ENCODE measurements at places on chromosomes 5 and 9. TPM values are rescaled to one million over a fixed set of nuclear protein-coding genes. Genes with fewer than 3 reads are reported as not detected.

- DNase-seq = no peak
These were observed 222.9 kb downstream of the PSAT1 start for GRCh38 chr9:78519786-78520185.

DNA sequence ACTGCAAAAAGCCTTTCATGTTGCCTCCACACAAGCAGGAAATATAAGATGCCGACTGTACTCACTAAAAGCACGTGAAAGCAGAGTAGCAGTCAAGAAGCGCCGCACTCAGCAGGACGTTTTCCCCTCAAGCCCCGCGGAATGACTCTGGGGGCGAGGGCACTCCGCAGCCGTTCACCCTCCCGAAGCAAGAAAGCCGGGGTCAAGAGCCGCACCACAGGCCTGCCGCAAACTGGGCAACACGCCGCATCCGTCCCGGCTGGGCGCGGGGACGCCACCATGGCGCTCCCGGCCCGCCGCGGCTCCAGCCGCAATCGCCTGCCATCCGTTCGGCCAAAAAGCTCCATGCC is 364 bp downstream of the RPS6 start:
- no peak for DNase-seq

GRCh38 chr5:167602067-167602466 is 689.4 kb upstream of the WWC1 start:
- DNase-seq = no peak

- DNase-seq = no peak
These were observed 242.4 kb upstream of the ATP10B start for GRCh38 chr5:161094411-161094810.

DNA sequence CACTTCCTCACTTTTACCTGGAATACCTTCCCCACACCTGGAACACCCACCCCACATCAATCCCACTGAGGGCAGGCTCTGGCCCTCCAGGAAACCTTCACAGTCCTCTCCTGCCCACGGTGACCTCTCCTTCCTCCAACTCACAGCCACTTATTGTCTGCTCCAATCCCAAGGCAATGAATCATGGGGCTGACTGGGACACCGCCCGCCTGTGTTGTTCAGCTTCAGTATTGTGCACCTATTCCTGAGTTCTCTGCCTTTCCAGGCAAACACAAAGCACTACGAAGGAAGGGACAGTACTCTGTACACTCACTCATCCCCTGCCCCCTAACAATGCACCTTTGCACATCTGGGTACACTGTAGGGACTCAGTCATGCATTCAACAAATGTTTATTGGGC is 7.3 kb downstream of the PCDH1 start:
- no peak for DNase-seq

DNA sequence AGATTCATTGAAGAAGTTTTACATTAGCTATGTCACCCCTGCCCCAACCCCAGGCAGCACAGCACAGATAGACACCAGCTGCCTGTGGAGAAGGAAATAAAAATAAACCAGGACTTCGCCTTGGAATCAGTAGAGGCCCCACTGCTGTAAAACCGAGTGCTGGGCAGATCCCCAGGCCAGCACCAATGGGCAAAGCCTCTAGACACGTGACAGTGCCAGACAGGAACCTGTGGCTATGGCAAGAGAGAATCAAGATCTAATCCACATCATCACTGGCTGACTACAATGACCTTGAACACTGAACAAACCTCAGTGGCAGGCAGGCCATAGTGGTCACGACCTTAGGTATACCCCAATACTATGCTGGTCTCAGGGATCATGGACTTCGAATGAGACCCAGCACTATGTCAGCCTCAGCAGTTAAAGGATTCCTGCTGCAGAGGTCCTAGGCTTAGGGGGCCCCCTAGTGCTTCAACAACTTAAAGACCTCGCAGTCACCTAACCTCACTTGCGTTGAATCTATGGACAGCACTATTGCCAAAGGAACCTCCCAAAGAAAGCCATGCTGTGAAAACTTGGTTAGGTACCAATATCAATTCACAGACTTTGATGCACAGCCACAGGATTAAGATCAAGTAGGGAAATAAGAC is 2118.6 kb upstream of the C9orf72 start:
- DNase-seq = no peak

DNA sequence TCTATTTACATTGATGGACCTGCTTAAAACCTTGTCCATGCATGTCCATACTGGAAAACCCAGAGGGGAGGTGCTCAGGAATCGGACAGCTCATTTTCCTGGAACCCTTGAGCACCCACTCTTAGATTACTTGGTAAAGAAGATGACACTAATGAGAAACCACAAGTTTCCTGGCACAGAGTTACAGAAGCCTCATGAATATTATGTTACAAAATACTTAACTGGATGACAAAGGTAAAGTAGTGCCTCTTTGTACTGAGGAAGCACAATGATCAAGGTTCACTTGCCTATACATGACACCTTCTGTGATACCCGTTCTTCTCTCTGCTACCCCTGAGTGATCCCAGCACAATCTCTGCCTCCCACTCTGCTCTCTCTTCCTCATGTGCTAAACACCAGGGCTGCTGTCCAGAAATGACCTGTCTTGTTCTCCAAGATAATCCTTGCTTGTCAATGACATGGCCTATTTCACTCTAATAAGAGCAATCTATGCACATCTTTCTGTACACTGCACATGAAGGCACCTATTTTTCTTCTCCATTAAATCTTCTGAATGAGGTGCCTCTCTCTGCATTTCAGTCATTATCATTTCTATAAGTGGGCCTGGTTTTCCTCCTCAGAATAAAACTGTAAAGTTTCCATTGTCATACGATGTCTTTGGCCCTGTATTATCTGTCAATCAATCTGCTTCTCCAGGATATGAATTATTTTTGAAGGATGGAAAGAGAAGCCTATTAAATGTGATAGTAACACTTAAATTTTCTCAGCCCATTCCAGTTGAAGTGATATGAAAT is 684.0 kb upstream of the ACO1 start:
- no peak for DNase-seq

- no peak for DNase-seq
These were observed 37.0 kb downstream of the CXXC5 start for GRCh38 chr5:139684881-139685749.

DNA sequence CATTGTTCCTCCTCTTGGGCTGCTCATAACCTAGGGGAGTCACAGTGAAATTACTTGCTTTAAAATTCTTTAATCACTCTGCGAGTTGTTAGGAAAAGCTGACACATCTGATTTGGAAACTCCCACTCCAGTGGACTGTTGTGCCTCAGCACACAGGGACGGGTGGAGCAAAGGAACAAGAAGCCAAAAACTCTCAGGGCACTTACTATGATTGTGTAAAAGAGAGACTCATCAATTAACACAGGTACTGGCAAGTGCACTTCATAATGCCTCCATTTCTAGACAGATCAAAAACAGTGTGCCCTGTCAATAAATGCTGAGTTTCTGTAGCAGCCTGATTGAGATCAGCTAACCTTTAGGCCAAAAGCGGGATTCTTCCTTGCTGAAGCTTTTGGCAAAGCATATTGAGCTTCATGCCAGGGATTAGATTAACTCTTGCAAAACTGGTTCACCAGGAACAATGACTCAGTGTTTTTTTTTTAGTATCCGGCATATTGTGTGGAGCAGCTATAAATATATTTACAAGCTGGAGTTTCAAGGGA is 55.9 kb downstream of the TMC1 start:
- DNase-seq = no peak

- DNase-seq = no peak
These were observed 300.8 kb upstream of the PANK3 start for GRCh38 chr5:168879929-168880328.

- no peak for DNase-seq
These were observed 36.7 kb downstream of the RGMB start for GRCh38 chr5:98810206-98810605.

GRCh38 chr5:170104710-170105109 is 987 bp upstream of the FOXI1 start:
- DNase-seq = no peak

- DNase-seq = no peak
These were observed 6.4 kb downstream of the OR2V2 start for GRCh38 chr5:181153814-181154213.

DNA sequence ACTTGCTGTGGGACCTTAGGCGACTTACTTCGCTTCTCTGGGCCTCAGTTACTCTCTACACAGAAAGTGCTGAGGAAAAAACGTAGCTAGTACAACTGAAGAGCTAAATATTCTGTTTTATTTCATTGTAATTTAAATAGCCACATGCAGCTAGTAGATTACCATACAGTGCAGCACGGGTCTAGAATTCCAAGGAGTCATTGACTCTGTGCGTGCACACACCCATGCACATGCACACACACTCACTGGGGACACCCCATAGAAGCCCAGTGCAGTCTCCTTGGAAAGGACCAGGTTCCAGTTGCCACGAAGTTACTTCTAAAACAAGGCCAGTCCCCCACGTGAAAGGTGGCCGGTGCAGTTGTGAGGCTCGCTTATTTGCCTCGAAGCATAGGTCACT is 17.0 kb downstream of the URM1 start:
- no peak for DNase-seq

The SMARCA2 gene
- total RNA-seq = 238 TPM

The EGFLAM gene
- total RNA-seq = not detected

The CCDC187 gene
- 0.69 TPM for total RNA-seq

Measured in activated B cell treated with CpG ODN at 0.5 μM for 24 hours (primary cell).